ENCODE measurements at places on chromosomes 2 and 18.
A peak's percentile ranks its signal among the peaks of the same experiment; 100 is the strongest.

DNA sequence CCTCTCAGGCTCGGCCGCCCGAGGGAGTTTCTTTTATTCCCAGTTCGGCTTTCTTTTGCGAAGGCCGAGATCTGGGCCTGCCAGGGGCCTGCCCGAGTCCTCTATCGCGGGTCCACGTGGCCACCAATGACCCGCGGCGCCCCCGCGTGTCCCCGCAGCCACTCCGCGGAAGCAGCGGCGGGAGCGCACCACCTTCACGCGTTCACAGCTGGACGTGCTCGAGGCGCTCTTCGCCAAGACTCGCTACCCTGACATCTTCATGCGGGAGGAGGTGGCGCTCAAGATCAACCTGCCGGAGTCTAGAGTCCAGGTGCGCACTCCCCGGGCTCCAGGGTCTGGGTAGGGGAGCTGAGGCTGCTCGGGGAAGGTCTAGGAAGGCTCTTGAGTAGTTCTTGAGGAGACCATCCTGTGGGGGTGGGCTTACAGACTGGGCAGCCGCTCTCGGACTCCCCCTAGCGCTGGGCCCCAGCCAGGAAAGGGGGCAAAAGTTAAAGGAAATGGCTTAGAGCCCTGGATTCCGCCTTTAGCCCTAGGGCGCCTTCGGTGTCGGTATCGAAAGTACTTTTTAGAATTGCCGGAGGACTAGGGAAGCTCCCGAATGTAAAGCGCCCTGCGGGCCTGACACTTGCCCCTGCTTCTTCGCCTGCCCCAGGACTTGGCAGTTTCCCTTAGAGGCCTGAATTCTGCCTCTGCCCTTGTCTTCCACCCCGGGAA lies 3.4 kb downstream of the OTX1 start:
- peak; percentile 25 for DNase-seq

DNA sequence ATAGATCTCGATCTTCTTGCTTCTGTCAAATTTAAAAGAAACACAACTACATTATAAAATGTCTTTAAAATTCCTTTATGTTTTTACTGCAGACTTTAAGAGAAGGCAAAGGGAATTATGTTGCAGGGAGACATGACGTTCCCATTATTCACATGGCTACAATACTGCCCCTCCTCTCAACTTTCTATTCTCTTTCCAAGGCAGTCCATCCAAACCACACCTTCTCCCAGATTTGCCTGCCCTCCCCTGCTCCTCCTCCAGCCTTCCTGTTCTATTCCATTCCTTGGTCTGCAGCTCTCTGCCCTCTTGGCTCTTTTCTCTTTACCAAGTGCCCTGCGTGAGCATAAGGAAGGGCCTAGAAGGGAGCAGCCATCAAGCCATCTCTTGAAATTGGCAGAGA lies 61.3 kb downstream of the NABP1 start:
- DNase-seq, result no peak

- no peak for DNase-seq
Observed at GRCh38 chr2:38617301-38617700, 14.6 kb upstream of the HNRNPLL start.

- DNase-seq, result no peak
Observed at GRCh38 chr2:20531633-20532262, 84.9 kb downstream of the RHOB start.

- DNase-seq, result no peak
Observed at GRCh38 chr2:215105607-215106354, 32.6 kb downstream of the ABCA12 start.

DNA sequence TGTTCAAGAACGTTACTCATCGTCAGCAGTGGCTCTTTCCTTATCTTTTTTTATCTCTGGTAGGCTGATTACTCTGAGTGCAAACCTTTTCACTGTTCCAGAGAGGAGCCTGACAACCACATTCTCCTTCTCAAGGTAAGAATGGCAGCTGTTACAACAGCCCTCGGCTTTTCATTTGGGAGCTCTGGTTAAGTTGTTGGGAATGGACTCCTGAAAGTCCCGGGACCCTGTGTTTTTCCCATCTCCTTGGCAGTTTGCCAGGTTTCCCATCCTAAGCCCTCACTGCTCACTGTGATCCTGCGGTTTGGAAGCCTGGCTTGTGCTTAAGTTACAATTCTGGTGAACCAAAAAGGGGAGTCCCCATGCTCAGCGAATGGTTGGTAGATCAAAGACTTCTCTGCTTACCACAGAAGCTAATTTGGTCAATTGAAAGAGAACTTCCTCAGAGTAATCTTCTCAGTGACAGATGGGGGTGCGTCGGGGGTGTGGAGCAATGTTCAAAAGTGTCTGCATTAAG lies 122.3 kb downstream of the LYPD6B start:
- DNase-seq, result peak; percentile 27

DNA sequence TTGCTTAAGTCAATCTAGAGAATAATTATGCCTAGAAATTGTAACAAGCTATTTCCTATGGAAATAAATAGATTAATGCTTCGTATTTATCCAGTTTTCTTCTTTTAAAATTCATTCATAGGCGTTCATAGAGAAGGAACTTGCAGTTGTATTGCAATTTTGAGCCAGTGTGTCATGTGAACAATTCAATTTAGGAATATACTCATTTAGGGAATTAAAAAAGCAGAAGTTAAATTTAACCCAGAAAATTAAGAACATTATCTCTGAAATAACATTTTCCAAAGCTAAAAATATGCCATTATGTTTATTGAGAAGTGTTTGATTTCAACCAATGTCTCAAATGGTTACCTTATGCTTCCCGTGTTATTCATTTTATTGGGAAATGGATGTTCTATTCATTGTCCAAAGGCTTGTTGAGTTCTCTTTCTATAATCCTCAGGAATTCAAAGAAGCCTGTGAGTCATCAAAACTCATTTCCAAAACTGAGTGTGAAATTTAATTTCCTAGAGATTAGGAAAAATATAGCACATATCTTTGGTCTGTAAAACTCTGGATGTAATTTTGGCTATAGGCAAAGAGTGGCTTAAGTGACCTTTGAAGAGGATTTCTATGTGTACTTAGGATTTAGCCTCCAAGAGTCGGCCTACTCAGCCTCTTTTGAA lies 99.7 kb downstream of the SLC8A1 start:
- no peak for DNase-seq

DNA sequence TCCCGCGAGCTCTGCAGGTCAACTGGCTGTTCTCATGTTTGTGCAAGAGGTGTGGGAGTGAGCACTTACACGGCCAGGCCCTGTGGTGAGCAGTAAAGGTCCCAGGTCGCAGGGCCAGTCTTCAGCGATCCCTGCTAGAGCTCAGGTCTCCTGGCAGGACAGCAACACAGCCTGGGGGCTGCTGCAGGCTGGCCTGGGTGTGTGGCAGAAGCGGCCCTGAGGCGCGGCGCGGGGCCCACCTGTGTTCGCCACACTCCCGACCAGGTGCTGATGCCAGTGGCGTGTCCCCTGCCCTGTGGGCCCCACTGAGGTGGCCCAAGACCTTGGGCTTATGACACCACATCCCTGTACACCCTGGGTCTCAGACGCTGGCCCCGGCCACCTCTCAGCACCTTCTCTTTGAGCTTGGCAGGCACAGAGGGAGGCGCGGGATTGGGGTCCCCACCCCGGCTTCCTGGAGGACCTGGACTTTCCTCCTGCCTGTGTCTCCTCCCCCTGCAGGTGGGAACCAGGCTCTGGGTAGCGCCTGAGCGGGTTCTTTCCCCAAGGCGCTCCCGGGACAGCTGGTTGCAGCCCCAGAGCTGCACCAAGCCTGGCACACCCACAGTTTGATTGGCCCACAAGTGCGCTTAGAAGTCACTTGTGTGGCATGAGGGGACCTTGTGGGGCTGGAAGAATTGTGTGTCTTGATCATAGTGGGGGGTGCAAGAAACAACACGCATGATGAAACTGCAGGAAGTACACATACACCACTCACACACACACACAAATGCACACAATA lies 59.2 kb downstream of the TWIST2 start:
- DNase-seq, result no peak

All from activated T-cell treated with anti-CD3 and anti-CD28 coated beads, Interleukin-2, amount 50 U/mL, for 1 hour (primary cell).